ENCODE measurements at places on chromosomes 13 and 19. TPM values are rescaled to one million over a fixed set of nuclear protein-coding genes. Genes with fewer than 3 reads are reported as not detected.

- H3K27ac ChIP-seq, result no peak overlapping the region
- no peak for DNase-seq
- H3K4me1 ChIP-seq, result no peaks in the 10 kb centered on the region
- no peak overlapping the region for H3K4me3 ChIP-seq
Measured at GRCh38 chr13:104996022-104996421, 1539.4 kb downstream of the EFNB2 start.

GRCh38 chr13:29465741-29466293, 129.7 kb downstream of the SLC7A1 start:
- H3K36me3 ChIP-seq, result no peaks in the 10 kb centered on the region
- no peak overlapping the region for H3K27ac ChIP-seq
- no peaks in the 10 kb centered on the region for H3K27me3 ChIP-seq
- peaks cover 1% of the 10 kb centered on the region for H3K4me1 ChIP-seq
- no peak for DNase-seq
- H3K4me3 ChIP-seq, result no peak overlapping the region

DNA sequence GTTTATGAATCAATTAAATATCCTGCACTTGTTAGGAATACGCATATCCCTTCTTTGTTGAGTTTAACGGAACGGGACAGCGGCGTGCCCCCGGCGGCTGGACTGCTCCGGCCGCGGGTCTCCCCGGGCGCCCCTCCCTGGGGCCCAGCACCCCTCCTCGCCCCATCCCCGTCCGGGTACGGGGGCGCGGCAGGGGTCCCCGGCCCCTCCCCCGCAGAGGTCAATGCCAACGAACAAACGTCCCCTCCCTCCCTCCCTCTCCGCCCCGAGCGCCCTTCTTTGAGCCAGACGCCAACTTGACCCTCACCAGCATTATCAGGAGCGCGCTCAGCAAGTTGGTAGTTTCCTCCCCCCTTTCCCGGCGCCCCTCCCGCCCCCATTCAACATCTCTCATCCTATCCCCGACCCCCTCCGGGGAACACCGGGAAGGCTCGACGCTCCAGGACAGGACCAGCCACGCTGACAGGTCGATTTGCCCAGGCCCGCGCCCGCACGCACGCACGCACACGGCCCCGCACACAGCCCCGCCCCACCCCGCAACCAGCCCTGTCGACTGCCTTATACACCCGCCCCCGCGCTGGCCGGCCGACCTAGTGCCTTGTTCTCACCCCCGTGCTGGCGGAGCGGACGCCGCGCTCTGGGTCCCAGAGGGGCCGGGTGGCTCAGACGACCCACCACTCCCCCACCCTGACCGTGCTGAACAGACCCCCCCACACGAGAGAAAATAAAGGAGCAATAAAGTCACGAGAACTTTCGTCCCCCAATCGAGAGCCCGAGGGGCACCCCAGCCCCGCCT, 5.0 kb downstream of the LYL1 start:
- no peak for DNase-seq
- peaks cover 47% of the 10 kb centered on the region for H3K4me1 ChIP-seq
- peaks cover 6% of the 10 kb centered on the region for H3K36me3 ChIP-seq
- peaks cover 46% of the 10 kb centered on the region for H3K27me3 ChIP-seq
- H3K4me3 ChIP-seq, result no peak overlapping the region

- H3K27ac ChIP-seq, result no peak overlapping the region
- no peak overlapping the region for H3K4me3 ChIP-seq
- peaks cover 6% of the 10 kb centered on the region for H3K4me1 ChIP-seq
- peaks cover 1% of the 10 kb centered on the region for H3K27me3 ChIP-seq
- no peak for DNase-seq
- no peaks in the 10 kb centered on the region for H3K36me3 ChIP-seq
Measured at GRCh38 chr13:102190930-102191329, 210.9 kb downstream of the FGF14 start.

GRCh38 chr19:43562698-43563241, 12.6 kb downstream of the XRCC1 start:
- H3K4me1 ChIP-seq, result peaks cover 49% of the 10 kb centered on the region
- peak overlapping the region; percentile 97 for H3K27ac ChIP-seq
- peak overlapping the region; percentile 62 for H3K4me3 ChIP-seq
- H3K36me3 ChIP-seq, result peaks cover 29% of the 10 kb centered on the region

- no peak overlapping the region for H3K27ac ChIP-seq
- DNase-seq, result no peak
- H3K36me3 ChIP-seq, result peaks cover 34% of the 10 kb centered on the region
- no peaks in the 10 kb centered on the region for H3K4me1 ChIP-seq
Measured at GRCh38 chr19:15115762-15116615, 8.8 kb downstream of the SYDE1 start.

GRCh38 chr13:28494504-28494777, 487 bp downstream of the FLT1 start:
- H3K27ac ChIP-seq, result no peak overlapping the region
- H3K36me3 ChIP-seq, result peaks cover 2% of the 10 kb centered on the region
- DNase-seq, result no peak
- peak overlapping the region; percentile 55 for H3K4me3 ChIP-seq
- H3K27me3 ChIP-seq, result peaks cover 55% of the 10 kb centered on the region
- H3K4me1 ChIP-seq, result peaks cover 32% of the 10 kb centered on the region

- peaks cover 6% of the 10 kb centered on the region for H3K27me3 ChIP-seq
- no peaks in the 10 kb centered on the region for H3K36me3 ChIP-seq
- no peak overlapping the region for H3K4me3 ChIP-seq
- no peak for DNase-seq
- no peaks in the 10 kb centered on the region for H3K4me1 ChIP-seq
Measured at GRCh38 chr13:38430796-38431195, 81.1 kb downstream of the UFM1 start.

- H3K27ac ChIP-seq, result no peak overlapping the region
- no peaks in the 10 kb centered on the region for H3K27me3 ChIP-seq
- DNase-seq, result no peak
Measured at GRCh38 chr19:21134934-21135366, 6.9 kb upstream of the ZNF431 start.

GRCh38 chr19:32129141-32129540, 216.3 kb upstream of the ZNF507 start:
- no peak overlapping the region for H3K27ac ChIP-seq
- H3K4me3 ChIP-seq, result no peak overlapping the region
- no peak for DNase-seq

DNA sequence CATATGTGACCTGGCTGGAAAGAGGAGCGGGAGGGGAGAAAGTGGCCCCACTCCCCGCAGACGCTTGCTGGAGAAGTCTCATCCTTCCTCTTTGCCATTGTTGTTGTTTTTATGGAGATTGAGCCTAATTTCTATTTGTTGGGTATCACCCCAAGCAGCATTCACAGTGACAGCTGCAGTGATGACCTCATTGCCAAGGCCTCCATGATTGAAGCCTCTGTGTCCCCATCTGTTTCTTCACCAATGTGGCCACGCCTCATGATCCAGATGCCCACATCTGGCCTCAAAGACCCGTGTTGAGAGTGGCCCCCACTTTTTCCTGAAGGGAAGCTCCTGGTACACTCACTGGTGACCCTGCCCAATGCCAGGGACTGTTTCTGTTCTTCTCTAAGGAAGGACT, 154.2 kb downstream of the SLC7A1 start:
- no peak for DNase-seq
- H3K4me1 ChIP-seq, result no peaks in the 10 kb centered on the region
- no peaks in the 10 kb centered on the region for H3K27me3 ChIP-seq
- H3K27ac ChIP-seq, result no peak overlapping the region
- H3K36me3 ChIP-seq, result no peaks in the 10 kb centered on the region
- no peak overlapping the region for H3K4me3 ChIP-seq

GRCh38 chr13:84445776-84446175, 563.5 kb upstream of the SLITRK1 start:
- no peaks in the 10 kb centered on the region for H3K4me1 ChIP-seq
- DNase-seq, result no peak
- no peak overlapping the region for H3K4me3 ChIP-seq
- no peaks in the 10 kb centered on the region for H3K27me3 ChIP-seq
- H3K36me3 ChIP-seq, result no peaks in the 10 kb centered on the region
- H3K27ac ChIP-seq, result no peak overlapping the region

- no peak overlapping the region for H3K4me3 ChIP-seq
- H3K27me3 ChIP-seq, result no peaks in the 10 kb centered on the region
- H3K4me1 ChIP-seq, result peaks cover 24% of the 10 kb centered on the region
- no peak for DNase-seq
- peaks cover 54% of the 10 kb centered on the region for H3K36me3 ChIP-seq
Measured at GRCh38 chr19:805600-806550, 8.6 kb downstream of the PTBP1 start.

DNA sequence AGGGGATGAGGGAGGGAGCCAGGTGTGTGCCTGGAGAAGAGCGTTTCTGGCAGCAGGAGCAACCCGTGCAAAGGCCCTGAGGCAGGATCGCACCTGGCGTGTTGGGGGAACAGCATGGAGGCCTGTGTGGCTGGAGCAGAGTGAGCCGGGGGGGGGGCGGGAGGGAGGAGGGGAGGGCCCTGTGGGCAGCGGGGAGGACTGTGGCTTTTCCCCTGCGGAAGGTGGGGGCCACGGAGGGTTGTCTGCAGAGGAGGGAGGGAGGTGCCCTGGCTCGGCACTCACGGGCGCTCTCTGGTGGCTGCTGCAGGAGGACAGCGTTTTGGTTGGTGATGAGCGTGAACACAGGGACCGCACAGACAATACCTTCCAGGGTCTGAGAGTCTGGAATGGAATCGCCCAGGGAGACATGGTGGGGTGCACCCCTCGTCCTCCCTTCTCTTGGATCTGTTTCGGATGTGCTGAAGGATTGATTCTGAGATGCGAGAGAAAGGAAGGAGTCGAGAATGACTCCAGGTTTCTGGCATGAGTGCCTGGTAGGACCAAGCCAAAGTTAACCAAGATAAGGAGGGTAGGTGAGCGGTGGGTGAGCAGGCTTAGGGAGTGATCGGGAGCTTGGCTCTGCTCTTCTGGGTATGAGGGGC, 6.5 kb downstream of the RAB11B start:
- no peak overlapping the region for H3K4me3 ChIP-seq
- H3K36me3 ChIP-seq, result peaks cover 9% of the 10 kb centered on the region
- peak; percentile 86 for DNase-seq
- H3K27ac ChIP-seq, result peak overlapping the region; percentile 6

DNA sequence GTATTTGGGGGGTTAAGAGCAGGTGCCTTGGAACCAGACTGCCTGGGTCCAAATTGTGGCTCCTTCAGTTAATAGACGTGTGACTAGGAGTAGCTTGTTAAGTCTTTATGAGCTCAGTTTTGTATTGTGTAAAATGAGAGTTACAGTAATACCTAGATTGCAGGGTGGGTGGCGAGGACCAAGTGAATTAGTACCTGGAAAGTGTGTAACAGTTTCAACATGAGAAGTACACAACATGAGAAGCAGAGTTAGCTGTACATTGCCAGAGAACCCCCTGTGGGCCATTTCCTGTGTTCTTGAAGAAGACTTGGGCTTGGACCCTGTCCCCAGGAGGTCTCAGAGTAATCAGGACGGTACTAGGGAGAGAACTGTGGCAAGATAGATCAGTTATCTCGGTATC, 36.8 kb downstream of the PPP2R1A start:
- H3K4me3 ChIP-seq, result no peak overlapping the region
- no peaks in the 10 kb centered on the region for H3K4me1 ChIP-seq

DNA sequence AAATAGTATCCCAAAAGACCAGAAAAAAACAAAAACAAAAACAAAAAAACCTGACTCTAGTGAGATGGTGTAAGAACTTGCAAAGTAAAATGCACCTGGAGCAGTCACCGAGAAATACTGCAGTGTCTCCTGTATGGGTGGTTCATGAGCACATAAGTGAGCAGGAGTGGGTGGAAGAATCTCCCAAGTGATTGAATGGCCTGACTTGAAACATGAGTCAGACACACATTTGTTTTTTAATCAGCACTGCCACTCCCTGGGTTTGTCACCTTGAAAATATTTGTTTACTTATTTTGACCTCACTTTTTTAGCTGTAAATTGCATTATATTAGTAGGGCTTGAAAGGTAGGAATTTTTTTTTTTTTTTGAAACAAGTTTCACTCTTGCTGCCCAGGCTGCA, 2.0 kb downstream of the ZNF431 start:
- H3K4me1 ChIP-seq, result peaks cover 29% of the 10 kb centered on the region
- no peak overlapping the region for H3K27ac ChIP-seq
- no peaks in the 10 kb centered on the region for H3K27me3 ChIP-seq
- DNase-seq, result no peak

GRCh38 chr19:16397791-16398529, 73.3 kb downstream of the KLF2 start:
- H3K4me1 ChIP-seq, result peaks cover 19% of the 10 kb centered on the region
- H3K27ac ChIP-seq, result no peak overlapping the region
- no peaks in the 10 kb centered on the region for H3K27me3 ChIP-seq
- DNase-seq, result no peak
- no peak overlapping the region for H3K4me3 ChIP-seq

GRCh38 chr19:41255171-41255570, 9.0 kb upstream of the HNRNPUL1 start:
- no peaks in the 10 kb centered on the region for H3K36me3 ChIP-seq
- no peaks in the 10 kb centered on the region for H3K4me1 ChIP-seq
- peaks cover 2% of the 10 kb centered on the region for H3K27me3 ChIP-seq
- H3K27ac ChIP-seq, result no peak overlapping the region
- H3K4me3 ChIP-seq, result no peak overlapping the region

DNA sequence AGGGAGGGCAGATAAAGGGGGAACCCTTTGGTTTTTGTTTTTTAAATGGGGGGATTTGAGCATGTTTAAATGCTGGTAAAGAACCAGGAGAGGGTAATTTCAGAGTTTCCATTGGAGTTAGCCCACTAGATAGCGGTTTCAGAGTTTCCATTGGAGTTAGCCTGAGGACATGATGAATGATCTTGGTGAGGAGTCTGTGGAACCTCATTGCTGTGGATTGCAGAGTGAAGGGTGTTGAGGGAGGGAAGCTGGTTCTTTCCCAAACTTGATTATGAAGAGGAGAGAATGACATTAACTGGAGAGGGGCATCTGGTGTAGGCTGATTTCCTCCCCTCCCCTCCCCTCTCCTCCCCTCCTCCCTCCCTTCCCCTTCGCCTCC, 5.0 kb downstream of the WASF3 start:
- H3K4me1 ChIP-seq, result peaks cover 3% of the 10 kb centered on the region
- DNase-seq, result no peak
- H3K4me3 ChIP-seq, result no peak overlapping the region
- no peak overlapping the region for H3K27ac ChIP-seq

- DNase-seq, result peak; percentile 55
- no peak overlapping the region for H3K27ac ChIP-seq
- no peaks in the 10 kb centered on the region for H3K27me3 ChIP-seq
- no peaks in the 10 kb centered on the region for H3K4me1 ChIP-seq
Measured at GRCh38 chr19:18675779-18676178, 7.7 kb upstream of the CRTC1 start.

The ATP4A gene
- total RNA-seq, result not detected

The FBXW9 gene
- total RNA-seq, result 5.3 TPM

The UNC13A gene
- 0.02 TPM for total RNA-seq

The TSKS gene
- 5.4 TPM for total RNA-seq

The ZNF700 gene
- 22.1 TPM for total RNA-seq

The HIF3A gene
- total RNA-seq, result not detected

The NTF4 gene
- total RNA-seq, result not detected

The MBNL2 gene
- total RNA-seq, result 13.4 TPM

The LCP1 gene
- 1,260 TPM for total RNA-seq

The CEACAM6 gene
- total RNA-seq, result not detected

All from activated CD4-positive, alpha-beta T cell treated with anti-CD3 and anti-CD28 coated beads, Interleukin-2, amount 10 ng/mL, durations not matched to agents 7 days and 5 days (primary cell).